ENCODE measurements at places on chromosomes 11 and 22.
A peak's percentile ranks its signal among the peaks of the same experiment; 100 is the strongest.

DNA sequence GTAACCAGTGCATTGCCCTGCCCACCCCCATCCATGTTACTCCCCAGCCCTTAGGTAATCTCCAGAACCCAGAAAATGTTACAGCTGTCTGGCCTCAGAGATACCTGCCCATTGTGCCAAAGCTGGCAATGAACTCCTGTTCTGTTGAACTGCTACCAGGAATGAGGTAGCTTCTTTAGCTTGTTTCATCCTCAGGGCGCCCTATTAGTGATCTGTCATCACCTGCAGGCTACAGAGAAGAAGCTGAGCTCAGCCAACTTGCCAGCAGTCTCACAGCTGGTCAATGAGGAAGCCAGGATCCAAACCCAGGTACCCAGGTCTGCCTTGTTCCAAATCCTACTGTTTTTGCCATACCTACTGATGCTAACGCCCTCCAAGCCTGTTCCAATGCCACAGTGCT, 88.7 kb downstream of the GALNT18 start:
- no peak for DNase-seq

GRCh38 chr11:129289350-129290040, 86.2 kb upstream of the BARX2 start:
- DNase-seq: no peak

DNA sequence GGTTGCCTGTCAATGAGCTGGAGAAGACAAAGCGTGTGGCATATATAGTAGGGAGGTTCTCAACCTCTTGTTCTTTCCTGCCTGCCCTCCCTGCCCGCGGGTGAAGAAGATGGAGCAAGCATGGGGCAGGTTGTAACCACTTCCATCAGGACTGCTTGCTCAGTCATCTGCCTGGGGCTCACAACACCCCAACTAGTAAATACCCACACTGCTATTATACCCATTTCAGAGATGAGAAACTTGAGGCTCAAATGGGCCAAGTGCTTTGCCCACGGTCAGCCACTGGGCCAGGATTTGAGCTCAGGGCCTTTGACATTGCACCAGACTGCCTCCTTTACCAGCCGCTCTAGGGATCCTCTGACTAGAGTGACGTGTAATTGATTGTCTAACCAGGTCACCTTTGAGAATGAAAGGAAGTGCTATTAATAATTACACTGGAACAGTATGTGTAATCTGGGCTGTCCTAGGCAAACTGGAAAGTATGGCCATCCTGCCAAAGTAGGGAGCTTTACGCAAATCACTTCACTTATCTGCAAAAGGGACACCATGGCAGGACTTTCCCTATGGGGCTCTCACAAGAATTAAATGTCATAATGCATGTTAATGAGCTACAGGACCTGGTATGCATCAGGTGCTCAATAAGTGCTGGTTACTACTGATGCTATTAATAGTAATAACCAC, 2.8 kb upstream of the CDC42EP1 start:
- DNase-seq: no peak

DNA sequence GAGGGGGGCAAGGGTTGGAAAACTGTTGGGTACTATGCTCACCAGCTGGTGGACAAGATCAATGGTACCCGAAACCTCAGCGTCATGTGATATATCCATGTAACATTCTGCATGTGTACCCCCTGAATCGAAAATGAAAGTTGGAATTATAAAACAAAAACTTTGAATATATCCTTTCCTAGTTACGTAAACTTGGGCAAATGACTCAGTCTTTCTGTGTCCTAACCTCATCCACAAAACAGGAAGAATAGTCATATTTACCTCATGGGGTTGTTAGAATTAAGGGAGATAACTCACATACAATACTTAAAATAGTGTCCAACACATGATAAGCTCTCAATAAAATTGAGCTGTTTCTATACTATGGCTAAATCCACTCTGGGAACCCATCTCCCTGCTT, 620.1 kb upstream of the KIRREL3 start:
- no peak for DNase-seq

GRCh38 chr11:120375076-120375475, 38.9 kb downstream of the ARHGEF12 start:
- no peak for DNase-seq

DNA sequence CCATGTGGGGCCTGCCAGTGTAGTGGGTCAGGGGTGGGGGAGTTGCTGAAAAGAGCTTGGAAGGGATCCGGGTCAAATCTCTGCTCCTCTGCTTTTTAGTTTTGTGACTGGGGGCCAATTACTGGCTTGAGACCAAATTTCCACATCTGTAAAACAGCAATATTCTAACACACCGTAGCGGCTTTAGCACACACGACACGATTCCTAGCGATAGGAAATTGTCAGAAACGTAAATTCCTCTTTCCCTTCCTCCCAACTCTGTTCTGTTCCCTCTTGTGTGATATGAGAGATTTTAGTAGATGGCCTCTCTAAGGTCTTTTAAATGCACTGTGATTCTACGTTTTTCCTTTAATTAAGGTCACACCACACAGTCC, 71.9 kb downstream of the MICAL2 start:
- no peak for DNase-seq

- DNase-seq: no peak
Observed at GRCh38 chr11:94793822-94794221, 25.7 kb downstream of the AMOTL1 start.

DNA sequence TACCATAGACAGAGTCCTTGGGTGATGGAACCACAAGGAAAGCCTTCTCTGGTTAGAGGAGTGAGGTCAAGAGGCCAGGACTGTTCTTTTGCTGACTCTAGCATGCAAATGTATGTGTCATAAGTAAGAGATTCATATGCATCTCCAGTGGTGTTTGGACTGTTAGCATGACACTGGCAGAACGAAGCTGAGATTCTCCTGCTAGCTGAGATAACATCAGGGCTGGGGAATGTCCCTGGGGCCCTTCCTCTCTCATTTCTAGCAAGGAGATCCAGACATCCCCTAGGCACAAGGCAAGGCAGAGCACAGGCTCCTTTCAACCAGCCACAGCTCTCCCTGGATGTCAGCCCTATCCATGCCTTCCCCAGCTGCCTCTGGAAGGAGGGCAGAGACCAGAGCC, 711.3 kb downstream of the OPCML start:
- DNase-seq: no peak

DNA sequence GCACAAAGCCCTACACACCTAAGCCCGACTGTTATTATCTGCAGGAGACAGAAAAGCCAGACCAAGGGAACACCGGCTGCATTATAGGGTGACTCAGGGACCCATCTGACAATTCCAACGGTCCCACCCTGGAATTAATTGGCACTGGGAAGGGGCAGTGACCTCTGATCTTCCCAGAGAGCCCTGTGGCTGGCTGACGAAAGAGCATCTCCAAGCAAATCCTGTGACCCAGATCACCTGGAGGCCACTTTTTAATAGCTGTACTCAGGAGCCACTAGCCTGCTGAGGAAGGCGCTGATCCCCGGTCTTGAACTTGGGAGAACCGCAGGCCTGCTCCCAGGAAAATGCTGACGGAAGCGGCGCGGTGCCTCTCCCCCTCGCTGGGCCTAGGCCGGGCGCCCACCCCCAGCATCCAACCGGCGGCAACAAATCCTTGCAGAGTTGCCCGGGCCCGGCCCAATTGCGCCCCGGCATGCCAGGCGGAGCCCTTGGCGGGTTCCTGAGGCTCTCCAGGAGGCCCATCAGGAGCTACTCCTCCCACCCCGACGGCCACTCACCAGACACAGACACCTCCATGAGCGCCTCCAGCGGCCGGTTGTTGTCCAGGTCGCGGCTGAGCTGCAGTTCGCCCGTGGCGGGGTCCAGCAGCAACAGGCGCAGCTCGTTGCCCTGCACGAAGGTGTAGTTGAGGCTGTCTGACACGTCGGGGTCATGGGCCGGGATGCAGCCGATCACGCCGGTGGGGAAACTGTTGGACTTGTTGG, 4.2 kb downstream of the CELSR1 start:
- no peak for DNase-seq

DNA sequence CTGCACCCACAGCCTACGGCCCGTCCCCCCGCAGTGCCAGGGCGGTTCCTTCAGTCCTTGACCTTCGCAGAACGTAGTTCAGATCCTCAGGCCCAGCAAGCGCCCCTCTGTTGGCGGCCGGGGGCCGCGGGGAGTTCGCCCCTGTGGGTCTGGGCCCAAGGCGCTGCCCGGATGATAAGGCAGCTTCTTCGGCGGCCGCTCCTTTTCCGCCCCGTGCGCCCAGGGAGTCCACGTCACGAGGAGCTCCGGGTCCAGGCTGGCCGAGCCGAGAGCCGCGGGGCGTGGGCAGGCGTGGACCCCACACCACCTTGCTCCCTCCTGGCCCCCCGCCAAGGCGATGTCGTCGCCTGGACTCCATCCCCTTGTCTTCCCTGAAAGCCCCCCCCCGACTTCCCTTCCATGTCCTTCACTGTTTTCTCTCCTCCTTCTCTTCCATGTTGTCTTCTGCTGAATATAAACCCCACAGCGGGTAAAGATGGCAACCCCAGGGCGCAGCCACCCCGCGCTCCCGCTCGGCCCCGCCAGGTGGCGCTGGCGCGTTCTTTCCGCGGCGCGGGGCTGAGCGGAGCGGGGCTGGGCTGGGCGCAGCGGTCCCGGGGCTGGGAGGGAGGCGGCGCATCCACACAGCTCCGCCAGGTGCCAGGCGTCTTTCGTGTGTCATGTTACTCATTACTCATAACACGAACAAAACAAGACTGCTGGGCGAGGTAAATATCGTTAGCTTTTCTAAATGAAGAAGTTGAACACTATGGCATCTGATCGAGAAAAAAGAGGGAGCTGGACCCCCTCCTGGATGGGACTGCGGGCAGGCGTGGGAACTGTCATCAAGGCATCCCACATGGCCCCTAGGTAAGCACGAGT, 321.0 kb downstream of the NTM start:
- no peak for DNase-seq

GRCh38 chr11:120208777-120209176, 2.1 kb upstream of the OAF start:
- no peak for DNase-seq

- DNase-seq: no peak
Observed at GRCh38 chr11:45332276-45332934, 46.3 kb upstream of the SYT13 start.

GRCh38 chr11:19552656-19553260, 159.9 kb upstream of the NAV2 start:
- no peak for DNase-seq

- no peak for DNase-seq
Observed at GRCh38 chr11:92697461-92698312, 271.8 kb upstream of the MTNR1B start.

- peak; percentile 62 for DNase-seq
Observed at GRCh38 chr11:79493555-79494171, 52.8 kb upstream of the TENM4 start.

GRCh38 chr22:50201191-50202129, 649 bp downstream of the SELENOO start:
- no peak for DNase-seq

DNA sequence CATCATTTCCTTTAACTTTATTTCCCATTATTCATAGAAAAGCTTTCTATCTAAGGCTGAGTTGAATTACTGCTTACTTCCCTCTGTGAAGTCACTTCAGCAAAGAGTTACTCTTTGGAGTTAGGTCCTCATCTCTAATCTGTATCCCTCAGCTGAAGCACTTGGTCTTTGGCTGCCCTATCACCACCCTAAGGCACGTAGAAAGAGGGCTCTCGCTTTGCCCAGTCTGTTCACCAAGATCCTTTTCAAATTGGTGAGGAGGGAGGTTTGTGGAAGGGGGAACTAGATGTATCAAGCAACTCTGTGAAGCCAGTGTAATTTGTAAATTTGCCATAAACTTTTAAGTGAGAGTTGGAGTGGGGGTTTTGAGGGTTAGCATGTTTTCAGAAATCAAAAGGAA, 43.4 kb downstream of the PAX6 start:
- DNase-seq: no peak

- peak; percentile 74 for DNase-seq
Observed at GRCh38 chr11:33857933-33858371, 33.9 kb downstream of the LMO2 start.

- no peak for DNase-seq
Observed at GRCh38 chr22:28395520-28395919, 284.1 kb downstream of the TTC28 start.

DNA sequence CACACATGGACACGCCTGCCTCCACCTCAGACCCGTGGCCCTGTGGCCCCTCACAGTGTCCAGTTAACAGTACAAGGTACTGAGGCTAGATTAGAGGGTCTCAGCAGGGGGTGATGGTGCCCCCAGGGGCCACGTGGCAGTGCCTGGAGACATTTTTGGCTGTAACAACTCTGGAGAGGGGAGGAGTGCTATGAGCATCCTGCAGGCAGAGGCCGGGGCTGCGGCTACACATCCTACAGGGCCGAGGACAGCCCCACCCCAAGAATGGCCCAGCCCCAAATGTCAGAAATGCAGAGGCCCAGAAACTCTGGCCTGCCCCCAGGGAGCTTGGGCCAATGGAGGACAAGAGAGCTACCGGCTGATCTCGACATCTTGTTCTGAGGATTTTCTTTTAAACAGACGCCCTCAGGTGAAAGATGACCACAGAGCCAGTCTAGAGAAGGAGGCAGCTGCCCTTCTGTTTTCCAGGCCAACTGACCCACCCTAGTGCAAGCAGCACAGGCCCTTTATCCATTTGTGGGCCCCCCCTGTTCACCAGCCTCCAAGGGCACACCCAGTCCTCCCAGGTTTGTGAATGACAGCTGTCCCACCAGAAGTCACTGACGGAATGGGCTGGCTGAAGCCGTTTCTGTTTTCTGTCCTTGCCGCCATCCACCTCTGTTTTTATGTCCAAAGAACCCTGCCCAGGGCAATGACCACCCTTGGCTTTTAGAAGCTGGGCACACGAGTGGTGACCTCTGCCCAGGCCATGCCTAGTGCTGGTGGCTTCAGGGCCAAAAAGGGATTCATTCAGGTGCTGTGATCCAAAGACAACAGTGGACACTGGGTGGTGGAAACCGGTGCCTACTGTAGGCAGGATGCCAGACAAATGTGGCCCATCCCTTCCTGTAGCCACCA, 85.2 kb upstream of the LINC01488 start:
- no peak for DNase-seq

GRCh38 chr22:40572976-40573375, 63.5 kb downstream of the MRTFA start:
- DNase-seq: no peak

- DNase-seq: no peak
Observed at GRCh38 chr11:45796461-45796861, 8.5 kb upstream of the SLC35C1 start.

DNA sequence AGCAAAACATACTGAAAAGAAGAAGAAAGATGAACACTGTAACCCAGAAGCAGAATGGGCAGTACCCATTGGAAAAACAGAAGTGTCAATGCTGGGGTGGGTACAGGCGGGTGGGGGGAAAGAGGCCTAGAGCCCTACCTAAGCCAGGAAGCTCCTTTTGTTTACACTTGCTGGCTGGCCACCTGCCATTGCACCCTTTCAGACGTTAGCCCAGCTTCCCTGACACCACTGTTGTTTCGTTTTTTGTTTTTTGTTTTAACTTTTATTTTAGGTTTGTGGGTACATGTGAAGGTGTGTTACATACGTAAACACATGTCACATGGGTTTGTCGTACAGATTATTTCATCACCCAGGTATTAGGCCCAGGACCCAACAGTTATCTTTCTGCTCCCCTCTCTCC, 55.4 kb downstream of the PLEKHA7 start:
- no peak for DNase-seq

GRCh38 chr22:41910050-41911000, 4.5 kb downstream of the SHISA8 start:
- peak; percentile 79 for DNase-seq

GRCh38 chr11:12044799-12045198, 36.4 kb upstream of the DKK3 start:
- DNase-seq: peak; percentile 75

GRCh38 chr11:100748153-100748552, 61.1 kb downstream of the ARHGAP42 start:
- no peak for DNase-seq
